NK-92 treated with Interleukin-12 subunit alpha and Interleukin-12 subunit beta, amount 100 ng/mL, for 24 hours (cell line): ENCODE measurements at places on chromosomes 2 and 18.

DNA sequence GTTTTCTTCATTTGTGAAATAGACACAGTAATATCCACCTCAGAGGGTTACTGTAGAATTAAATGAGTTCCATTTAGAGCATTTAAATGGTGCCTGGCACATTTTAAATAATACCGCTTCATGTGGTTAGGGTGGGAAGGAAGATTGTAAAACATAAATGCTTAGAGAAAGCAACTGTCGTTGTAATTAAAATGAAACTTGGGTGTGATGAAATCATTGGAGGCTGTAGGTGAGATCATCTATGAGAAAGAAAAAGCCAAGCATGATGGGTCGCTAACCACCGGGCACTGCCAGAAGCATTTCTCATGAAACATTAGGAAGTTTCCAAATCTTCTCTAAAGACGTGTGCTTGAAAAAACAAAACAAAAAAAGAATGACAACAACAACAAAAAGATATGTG, 8.2 kb upstream of the SLC39A10 start:
- no peak for DNase-seq

- no peak for DNase-seq
Measured at GRCh38 chr18:24543795-24544498, 83.5 kb downstream of the HRH4 start.

- DNase-seq: no peak
Measured at GRCh38 chr2:233976690-233977294, 59.6 kb downstream of the TRPM8 start.

- DNase-seq: no peak
Measured at GRCh38 chr2:66456183-66457041, 21.5 kb downstream of the MEIS1 start.

DNA sequence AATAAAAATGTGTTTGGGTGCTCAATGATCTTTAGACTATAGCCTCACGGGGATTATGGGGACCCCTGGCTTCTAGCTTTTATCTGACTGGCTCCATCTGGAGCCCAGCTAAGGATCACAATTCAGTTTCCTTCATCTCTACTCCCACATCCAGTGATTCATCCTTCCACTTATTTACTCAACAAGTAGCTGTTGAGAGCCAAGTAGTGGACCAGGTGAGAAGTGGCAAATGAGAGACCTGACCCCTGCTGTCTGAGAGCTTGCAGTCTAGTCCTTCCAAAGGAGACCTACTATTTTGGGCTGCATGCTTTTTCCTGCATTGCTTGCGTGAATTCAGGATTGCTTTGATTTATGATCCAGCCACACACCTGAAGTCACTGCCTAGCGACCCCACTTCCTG, 10.7 kb upstream of the DSG3 start:
- DNase-seq: no peak

GRCh38 chr2:10447300-10447894, 730 bp downstream of the ODC1 start:
- DNase-seq: no peak

DNA sequence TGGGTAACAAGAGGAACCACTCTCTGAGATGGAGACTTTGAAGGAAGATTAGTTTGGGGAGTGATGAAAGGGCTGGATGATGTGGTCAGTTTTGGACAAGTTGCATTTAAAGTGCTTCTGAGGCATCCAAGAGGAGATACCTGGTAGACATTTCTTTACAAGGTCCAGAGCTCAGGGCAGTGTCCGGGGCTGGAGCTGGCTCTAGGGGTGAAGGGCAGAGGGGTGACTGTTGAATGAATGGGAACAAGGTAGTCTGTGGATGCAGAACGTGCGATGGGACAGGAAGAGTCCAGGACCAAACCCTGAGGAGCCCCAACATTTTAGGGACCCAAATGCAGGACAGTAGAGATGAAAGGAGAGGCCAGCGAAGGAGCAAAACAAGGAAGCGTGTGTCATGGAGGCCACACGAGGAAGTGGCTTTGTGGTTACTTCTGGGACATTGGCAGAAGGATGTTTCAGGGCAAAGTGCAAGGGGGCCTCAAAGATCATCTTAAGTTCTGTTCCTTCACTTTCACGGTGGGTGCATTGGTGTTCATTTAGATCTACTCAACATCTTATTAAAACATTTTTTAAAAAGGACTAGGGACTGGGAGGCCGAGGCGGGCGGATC, 13.6 kb upstream of the GPR35 start:
- no peak for DNase-seq

GRCh38 chr18:4751523-4751922, 296.4 kb upstream of the DLGAP1 start:
- no peak for DNase-seq

DNA sequence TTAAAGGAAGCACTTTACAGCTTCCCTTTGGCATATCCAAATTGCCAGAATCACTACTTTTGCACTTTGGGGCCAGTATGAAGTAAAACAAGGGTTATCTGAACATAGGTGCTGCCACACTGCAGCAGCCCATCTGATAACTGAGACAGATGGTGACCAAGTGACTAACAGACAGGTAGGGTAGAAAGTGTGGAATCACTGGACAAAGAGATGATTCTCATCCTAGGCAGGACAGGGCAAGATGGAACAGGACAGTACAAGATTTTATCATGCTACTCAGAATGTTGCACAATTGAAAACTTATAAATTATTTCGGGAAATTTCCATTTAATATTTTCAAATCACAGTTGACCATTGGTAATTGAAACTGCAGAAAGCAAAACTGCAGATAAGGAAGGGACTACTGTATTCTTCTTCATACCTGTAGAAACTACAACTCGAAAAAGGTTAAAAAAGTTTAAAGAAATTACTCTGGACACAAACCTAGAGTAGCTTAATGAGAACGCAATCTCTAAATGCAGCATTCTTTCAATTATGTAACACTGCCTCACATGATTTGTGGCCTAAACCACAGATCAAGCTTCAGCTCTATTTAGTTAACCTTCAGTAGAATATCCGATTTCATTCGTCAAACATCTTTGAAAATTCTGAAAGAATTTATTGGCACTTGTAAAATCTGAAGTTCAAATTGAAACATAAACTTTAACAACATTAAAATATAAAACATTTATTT, 31.4 kb downstream of the HEATR5B start:
- DNase-seq: no peak

GRCh38 chr2:239145601-239146000, 255.2 kb downstream of the HDAC4 start:
- no peak for DNase-seq
